ENCODE measurements at places on chromosomes 6 and 20. TPM values are rescaled to one million over a fixed set of nuclear protein-coding genes. Genes with fewer than 3 reads are reported as not detected.

The SLCO4A1 gene
- total RNA-seq = 74.7 TPM

The ATP6V1G2 gene
- 1.0 TPM for total RNA-seq

The LRP11 gene
- total RNA-seq = 2.9 TPM

The SYNDIG1 gene
- total RNA-seq = not detected

The CLVS2 gene
- not detected for total RNA-seq

The CALHM6 gene
- 13.8 TPM for total RNA-seq

GRCh38 chr20:22524393-22525015 is 59.9 kb downstream of the FOXA2 start:
- no peaks in the 10 kb centered on the region for H3K36me3 ChIP-seq
- H3K27me3 ChIP-seq = no peaks in the 10 kb centered on the region
- no peak overlapping the region for H3K4me3 ChIP-seq
- no peak for DNase-seq

GRCh38 chr6:153150752-153151440 is 19.8 kb upstream of the RGS17 start:
- no peaks in the 10 kb centered on the region for H3K36me3 ChIP-seq
- no peaks in the 10 kb centered on the region for H3K4me1 ChIP-seq
- H3K4me3 ChIP-seq = no peak overlapping the region
- no peak overlapping the region for H3K27ac ChIP-seq

DNA sequence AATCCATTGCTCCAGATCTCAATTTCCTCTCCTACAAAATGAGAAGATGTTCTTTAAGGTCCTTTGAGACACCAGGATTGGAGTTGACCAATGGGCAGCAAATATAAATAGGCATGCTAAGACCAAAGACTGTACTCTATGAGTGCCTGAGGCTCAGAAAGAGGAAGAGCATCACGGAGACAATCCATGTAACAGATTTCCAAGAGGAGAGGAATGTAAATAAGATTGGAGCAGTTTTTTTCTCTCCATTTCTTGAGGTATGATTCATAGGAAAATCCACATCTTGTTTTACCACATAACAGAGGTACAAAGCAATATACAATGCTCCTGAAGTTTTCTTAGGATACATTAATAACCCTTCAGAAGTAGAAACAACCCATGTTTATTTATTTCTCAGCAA is 109.8 kb downstream of the UBE3D start:
- H3K27ac ChIP-seq = no peak overlapping the region
- H3K4me1 ChIP-seq = no peaks in the 10 kb centered on the region
- peaks cover 3% of the 10 kb centered on the region for H3K36me3 ChIP-seq
- no peak for DNase-seq
- no peaks in the 10 kb centered on the region for H3K27me3 ChIP-seq

GRCh38 chr6:170030284-170030815 is 260.5 kb downstream of the DLL1 start:
- no peak for DNase-seq
- H3K4me1 ChIP-seq = no peaks in the 10 kb centered on the region
- no peaks in the 10 kb centered on the region for H3K27me3 ChIP-seq
- no peak overlapping the region for H3K27ac ChIP-seq

DNA sequence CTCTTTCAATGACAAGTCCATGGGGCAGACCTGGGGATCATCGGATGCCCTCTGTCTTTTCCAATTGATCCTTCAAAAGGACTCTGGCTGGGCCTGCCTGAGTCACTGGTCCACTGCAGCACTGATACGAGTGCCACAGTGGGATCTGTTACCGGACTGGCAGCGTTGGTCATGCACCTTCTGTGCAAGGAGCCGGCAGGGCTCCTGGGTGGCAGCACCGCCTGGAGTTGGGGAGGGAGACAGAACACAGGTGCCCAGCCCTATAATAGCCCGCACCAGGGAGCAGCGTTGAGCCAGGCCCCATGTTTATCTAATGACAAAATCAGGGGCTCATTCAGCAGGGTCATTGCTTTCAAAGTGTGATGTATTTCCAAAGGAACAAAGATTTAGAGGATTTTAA is 64.2 kb upstream of the NXT1 start:
- H3K4me3 ChIP-seq = no peak overlapping the region
- no peak overlapping the region for H3K27ac ChIP-seq
- no peaks in the 10 kb centered on the region for H3K4me1 ChIP-seq
- peaks cover 2% of the 10 kb centered on the region for H3K27me3 ChIP-seq

DNA sequence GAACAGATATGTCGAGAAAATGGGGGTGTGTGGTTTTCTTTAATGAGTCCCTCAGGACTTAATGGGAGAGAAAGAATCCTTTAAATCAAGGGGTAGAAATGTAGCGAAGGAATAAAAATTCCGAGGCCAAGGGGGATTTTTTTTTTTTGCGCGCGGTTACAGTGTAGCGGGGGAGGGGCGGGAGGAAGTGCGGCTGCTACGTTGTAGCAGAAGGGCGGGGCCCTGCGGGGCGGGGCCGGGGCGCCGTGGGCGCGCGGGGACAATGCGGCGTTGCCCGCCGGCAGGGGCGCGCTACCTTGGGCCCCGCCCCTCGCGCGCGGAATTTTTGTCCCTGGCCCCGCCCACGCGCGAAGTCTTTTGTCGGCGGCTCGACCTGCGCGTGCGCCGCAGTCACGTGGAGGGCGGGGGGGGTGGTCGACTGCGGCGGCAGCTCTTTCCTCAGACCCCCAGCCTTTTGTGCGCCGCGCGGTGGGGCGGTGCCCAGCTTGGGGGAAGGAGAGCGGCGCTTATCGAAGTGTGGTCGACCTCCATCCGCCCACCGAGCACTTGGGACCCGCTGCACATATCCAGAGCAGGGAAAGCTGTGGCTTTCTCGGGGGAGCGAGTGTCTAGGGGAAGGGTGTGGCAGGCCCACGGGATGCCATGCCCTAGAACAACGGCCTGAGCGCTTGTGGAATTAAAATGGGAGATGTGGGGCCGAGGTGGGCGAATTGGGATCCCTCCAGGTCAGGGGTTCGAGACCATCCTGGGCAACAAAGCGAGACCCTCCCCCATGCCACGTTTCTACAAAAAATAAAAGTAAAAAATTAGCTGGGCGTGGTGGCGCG is 1.3 kb downstream of the TUBB start:
- peak overlapping the region; percentile 95 for H3K27ac ChIP-seq
- peak overlapping the region; percentile 99 for H3K4me3 ChIP-seq
- H3K4me1 ChIP-seq = peaks cover 55% of the 10 kb centered on the region
- no peaks in the 10 kb centered on the region for H3K27me3 ChIP-seq
- H3K36me3 ChIP-seq = peaks cover 64% of the 10 kb centered on the region
